ENCODE measurements at places on chromosomes 4 and X.

DNA sequence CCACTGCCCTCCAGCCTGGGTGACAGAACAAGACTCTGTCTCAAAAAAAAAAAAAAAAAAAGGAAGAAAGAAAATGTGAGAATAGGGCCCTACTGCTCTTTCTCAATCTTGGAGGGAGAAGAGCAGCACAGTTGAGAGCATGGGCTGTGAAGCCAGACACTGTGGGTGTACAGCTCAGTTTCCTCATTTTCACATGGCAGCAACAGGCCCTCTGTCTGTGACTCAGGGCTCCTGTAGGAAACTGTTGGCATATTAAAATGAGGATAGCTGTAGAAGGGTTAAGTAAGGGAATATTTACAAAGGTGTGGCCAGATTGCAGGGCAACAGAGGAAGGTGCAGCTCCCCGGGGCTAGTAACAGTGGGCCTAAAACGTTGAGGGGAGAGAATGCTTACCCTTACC lies 3.4 kb downstream of the AKAP14 start:
- no peak for DNase-seq

DNA sequence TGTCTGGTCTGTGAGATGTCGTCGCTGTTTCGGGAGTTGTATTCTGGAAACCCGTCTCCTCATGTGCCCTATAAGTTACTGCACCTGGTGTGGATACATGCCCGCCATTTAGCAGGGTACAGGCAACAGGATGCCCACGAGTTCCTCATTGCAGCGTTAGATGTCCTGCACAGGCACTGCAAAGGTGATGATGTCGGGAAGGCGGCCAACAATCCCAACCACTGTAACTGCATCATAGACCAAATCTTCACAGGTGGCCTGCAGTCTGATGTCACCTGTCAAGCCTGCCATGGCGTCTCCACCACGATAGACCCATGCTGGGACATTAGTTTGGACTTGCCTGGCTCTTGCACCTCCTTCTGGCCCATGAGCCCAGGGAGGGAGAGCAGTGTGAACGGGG lies 1.4 kb downstream of the USP27X start:
- no peak for DNase-seq

DNA sequence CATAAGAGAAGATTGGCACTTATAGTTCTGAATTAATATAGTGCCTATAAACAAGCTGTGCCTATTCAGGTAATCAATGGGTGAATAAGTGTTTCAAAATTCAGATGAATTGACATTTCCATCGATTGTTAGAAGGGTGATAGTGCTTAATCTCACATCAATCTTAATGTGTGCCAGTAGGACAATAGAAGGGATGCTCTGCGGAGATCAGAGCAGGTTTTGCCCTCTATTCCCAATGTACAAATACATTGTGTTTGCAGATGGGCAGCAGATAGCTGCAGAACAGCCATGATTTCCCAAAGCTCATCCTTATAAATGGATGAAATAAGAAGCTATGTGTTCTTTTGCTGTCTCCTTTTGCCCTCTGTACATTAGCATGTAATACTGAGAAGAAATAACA lies 7.2 kb downstream of the MAB21L2 start:
- no peak for DNase-seq

GRCh38 chrX:33333271-33333670 lies 121.9 kb upstream of the DMD start:
- no peak for DNase-seq

Data from activated CD8-positive, alpha-beta memory T cell treated with anti-CD3 and anti-CD28 coated beads for 24 hours (primary cell).